Caki2 (cell line): ENCODE measurements at places on chromosomes 3 and 15.

GRCh38 chr3:43405888-43406642, 119.7 kb downstream of the SNRK start:
- no peak for DNase-seq

GRCh38 chr3:129197321-129197720, 13.6 kb upstream of the CNBP start:
- DNase-seq: no peak

- peak; percentile 61 for DNase-seq
These were observed 64.2 kb upstream of the MYZAP start for GRCh38 chr15:57527382-57528091.

- no peak for DNase-seq
These were observed at the start of gene PLXNB1 for GRCh38 chr3:48429960-48430707. Gene PLXNB1, minus strand, starts transcription at chr3:48430086. Its CDS starts 5,475 bp downstream, at chr3:48424611.

DNA sequence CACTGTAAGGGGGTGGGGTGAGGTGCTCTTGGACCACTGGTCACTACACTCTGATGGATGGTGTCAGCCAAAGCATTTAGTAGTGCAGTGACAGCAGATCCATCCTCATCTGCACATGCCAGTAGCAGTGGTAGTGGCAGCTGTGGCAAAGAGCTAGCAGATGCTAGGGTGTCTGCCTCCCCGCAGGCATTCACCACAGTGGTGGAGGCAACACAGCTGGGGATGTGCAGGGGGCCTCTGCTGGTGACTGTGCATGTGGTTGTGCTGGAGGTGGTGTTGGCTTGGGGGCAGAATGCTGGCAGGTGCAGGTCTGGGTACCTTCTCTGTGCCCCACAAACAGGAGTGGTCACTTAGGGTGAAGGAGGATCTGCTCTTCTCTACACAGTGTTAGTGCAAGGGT, 19.4 kb upstream of the DCUN1D1 start:
- no peak for DNase-seq

- no peak for DNase-seq
These were observed 179.4 kb upstream of the DPH6 start for GRCh38 chr15:35725353-35725752.

- no peak for DNase-seq
These were observed 67.7 kb upstream of the WNT5A start for GRCh38 chr3:55554634-55555425.

DNA sequence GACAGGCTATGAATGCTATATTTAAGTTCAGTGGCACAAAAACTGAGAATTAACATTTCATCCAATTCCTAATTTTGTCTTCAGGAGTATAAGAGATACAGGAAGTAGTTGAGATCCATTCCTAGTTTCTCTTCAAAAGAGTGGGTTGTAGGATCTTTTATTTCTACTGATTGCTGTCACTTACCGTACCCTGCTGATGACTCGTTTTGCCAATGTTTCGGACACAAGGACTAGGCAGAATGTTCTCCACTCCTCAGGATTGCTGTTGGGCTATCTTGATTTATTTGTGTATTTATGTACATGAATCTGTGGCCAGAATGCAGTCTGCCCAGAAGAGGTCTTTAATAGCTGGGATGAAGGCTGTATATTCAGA, 11.9 kb downstream of the ARL8B start:
- no peak for DNase-seq

DNA sequence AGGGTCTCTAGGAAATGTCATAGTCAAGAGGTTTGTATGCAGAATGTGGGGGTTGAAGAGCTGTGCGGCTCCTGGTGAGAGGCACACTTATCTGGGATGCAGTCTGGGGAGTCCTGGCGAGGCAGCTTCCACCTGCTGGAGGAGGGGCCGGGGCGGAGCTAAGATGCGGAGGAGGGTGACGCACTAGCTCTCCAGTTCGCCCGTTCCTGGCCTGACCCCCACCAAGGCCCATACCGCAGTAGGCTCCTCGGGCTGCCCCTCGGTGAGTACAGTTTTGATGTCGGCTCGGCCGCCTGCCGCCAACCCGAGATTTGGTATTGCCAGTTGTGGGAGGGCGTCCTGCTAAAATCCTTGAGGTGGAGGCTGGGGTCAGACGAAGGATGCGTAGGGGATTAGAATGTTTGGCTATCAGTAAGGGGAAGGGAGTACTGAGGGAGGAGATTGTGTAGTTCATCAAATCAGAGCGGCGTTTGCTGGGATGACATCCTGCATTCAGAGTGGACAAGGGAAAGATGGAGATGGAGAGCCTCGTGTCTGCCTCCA, at the start of gene SCG5:
Gene SCG5, plus strand, starts transcription at position 194 of the 543 bp plus-strand sequence. CDS start 1,883 bp downstream, outside the sequence.
- no peak for DNase-seq

DNA sequence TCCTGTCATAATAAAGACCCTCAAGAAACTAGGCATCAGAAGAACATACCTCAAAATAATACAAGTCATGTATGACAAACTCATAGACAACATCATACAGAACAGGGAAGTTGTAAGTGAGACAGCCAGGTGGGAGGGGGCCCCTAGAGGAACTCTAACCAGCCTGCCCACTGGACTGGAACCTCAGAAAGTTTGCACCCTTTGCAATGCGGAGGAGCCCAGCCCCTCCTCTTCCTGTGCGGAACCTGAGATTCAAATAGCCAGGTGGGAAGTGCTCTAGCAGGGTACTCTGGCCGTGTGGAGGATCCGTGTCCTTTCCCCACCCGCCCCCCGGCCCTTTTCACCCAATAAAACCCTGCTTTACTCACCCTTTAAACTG, 387.0 kb upstream of the CBLB start:
- no peak for DNase-seq

GRCh38 chr15:63234451-63234870, 42.9 kb upstream of the APH1B start:
- DNase-seq: peak; percentile 14

DNA sequence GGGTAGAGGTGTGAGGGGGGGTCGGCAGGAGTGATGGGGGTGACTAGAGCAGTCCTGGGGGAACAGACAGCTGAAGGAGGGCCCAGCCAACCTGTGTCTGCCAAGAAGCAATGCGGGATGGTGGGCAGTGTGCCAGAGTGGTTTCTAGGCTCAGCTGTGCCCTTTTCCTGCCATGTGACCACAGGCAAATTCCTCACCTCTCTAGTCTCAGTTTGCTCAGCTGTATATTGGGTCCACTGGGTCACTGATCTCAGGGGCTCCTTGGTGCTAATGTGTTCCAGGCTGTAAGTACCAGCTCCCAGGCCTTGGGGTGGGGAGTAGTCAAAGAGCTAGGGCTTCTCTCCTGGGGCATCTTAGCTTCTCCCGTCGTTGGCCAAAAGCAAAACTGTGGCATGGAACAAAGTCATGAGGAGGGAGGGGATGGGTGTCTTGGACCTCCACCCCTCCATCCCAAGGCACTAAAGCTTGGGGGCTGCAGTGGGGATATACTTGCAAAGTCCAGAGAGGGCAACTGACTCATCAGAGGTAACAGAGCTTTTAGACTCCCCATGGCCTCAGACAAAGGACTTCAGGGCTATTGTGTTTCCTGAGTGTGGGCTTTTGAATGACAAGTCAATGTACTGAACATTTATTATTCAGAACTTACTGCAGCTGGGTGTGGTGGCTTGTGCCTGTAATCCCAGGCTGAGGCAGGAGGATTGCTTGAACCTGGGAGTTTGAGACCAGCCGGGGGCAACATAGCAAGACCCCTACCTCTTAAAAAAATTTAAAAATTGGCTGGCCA, 20.9 kb downstream of the SMAD6 start:
- no peak for DNase-seq

- DNase-seq: no peak
These were observed 72.8 kb upstream of the AADACL2 start for GRCh38 chr3:151660885-151661284.

DNA sequence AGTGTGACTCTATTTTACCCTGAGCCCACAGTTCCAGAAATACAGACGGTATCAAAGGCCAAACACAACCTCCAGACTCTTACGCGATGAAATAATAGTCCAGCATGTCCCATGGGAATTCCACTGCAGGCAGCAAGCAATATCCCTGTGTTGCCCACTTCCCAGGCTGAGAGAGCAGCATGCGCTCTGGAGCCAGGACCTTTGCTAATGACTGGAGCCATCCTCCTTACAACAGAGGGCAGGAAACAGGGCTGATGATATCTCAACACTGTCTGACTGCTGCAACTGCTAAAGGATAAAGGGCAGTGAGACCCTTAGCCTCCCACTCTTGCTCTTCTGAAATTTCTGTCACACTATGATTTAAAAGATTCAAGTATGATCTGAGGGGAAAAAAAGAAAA, 34.8 kb downstream of the MCF2L2 start:
- DNase-seq: no peak

DNA sequence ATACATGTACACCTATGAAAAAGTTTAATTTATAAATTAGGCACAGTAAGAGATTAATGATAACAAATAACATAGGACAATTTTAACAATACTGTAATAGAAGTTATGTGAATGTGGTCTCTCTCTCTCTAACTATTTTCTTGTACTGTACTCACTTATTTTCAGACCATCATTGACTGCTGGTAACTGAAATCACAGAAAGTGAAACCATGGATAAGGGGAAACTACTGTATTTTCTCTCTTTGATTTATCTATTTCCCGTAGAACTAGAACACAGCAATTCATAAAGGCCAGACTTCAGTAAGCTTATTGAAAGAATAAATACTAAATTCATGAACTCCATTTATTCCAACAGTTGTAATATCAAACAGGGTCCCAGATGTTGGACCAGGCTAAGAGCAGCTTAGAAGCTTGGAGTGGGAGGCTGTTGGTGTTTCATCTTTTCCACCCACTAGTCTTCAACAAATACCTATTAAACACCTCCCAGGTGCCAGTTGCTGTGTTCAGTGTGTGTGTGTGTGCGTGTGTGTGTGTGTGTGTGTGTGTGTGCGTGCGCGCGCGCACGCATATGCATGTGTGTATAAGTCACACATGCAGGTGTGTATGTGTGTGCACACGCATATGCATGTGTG, 235.4 kb downstream of the FOXP1 start:
- no peak for DNase-seq

DNA sequence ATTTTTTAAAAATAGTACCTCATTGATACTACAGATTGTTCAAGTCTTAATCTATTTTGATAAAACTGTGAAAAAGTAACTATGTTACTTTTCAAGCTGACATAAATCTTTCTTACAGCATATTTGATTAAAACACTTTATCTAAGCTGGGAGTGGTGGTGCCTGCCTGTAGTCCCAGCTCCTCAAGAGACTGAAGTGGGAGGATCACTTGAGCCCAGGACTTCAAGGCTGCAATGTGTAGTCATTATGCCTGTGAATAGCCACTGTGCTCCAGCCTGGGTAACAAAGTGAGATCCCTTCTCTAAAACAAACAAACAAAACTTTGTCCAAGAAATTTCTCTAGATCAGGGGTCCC, 59.6 kb upstream of the NEDD4 start:
- DNase-seq: no peak

DNA sequence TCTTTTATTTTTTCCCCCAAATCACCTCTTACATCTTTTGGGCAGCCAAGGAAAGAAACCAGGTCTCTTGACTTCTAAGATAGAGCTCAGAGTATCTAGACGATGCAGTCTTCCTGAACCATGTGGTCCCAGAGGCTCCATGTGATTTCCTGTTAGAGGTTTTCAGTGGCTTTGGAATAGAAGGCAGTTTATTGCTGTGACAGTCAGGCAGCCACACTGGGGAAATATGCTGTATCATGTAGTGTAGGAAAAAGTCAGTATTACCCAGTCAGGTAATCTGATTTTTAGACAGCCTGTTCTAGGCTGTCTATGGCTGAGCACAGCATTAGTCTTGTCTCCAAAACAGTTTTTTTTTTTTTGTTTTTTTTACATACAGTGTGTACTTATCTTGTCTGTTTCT, 294.3 kb downstream of the THSD4 start:
- no peak for DNase-seq

DNA sequence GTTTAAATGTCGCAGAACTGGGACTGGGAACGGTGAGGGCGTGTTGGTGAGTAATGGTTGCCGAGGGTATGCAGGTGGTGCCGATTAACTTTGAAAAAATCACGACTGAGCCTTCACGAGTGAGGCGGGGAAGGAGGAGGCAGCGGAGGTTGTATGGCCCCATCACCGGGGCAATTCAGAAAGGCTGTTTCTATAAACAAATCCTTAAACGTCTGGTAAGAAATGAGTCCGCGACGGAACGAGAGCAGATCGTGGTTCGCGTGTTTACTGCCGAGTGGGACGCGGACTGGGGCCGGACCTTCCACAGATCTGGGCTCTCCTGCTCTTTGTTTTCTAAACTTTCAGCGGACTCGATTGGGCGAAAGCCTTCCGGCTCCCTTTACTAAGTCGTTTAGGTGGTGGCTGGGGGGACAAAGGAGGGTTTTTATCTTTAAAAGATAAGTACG, 2.7 kb downstream of the IGF1R start:
- DNase-seq: peak; percentile 21

GRCh38 chr15:96801576-96802150, 471.2 kb downstream of the NR2F2 start:
- DNase-seq: no peak

DNA sequence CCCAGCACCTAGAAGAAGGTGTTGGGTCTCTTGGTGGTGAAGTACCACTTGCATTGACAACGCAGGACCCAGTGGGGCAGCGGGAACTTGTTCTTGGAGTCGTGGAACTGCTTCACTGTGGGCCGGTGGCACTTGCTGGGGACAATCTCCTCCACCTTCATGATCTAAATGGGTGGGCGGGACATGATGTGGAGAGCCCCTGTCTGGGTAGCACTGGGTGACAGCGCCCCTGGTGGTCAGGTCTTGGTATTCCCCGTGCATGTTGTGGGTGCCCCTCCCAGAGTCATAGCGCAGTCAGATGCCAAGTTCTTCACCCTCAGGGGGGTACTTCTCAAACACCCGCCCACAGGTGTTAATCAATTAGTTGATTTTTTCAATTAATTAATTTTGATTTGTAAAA, 60.2 kb downstream of the AGBL1 start:
- no peak for DNase-seq

DNA sequence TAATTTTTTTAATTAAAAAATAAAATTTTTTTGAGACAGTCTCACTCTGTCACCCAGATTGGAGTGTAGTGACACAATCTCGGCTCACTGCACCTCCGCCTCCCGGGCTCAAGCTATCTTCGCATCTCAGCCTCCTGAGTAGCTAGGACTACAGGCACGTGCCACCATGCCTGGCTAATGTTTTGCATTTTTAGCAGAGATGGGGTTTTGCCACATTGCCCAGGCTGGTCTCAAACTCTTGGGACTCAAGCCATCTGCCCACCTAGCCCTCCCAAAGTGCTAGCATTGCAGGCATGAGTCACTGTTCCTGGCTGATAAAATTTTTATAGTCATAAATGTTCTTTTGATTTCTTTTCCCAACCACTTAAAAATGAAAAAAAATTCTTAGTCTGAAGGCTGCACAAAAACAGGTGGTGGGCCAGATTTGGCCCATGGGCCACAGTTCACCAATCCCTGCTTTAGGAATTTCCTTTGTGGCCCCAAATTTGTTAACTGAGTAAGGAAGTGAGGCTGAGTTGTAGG, 9.2 kb downstream of the UBA5 start:
- no peak for DNase-seq
